WERI-Rb-1 (cell line): ENCODE measurements at places on chromosomes 1 and 21.
A peak's percentile ranks its signal among the peaks of the same experiment; 100 is the strongest.

GRCh38 chr1:155499953-155500639 lies 62.5 kb downstream of the ASH1L start:
- DNase-seq = no peak

DNA sequence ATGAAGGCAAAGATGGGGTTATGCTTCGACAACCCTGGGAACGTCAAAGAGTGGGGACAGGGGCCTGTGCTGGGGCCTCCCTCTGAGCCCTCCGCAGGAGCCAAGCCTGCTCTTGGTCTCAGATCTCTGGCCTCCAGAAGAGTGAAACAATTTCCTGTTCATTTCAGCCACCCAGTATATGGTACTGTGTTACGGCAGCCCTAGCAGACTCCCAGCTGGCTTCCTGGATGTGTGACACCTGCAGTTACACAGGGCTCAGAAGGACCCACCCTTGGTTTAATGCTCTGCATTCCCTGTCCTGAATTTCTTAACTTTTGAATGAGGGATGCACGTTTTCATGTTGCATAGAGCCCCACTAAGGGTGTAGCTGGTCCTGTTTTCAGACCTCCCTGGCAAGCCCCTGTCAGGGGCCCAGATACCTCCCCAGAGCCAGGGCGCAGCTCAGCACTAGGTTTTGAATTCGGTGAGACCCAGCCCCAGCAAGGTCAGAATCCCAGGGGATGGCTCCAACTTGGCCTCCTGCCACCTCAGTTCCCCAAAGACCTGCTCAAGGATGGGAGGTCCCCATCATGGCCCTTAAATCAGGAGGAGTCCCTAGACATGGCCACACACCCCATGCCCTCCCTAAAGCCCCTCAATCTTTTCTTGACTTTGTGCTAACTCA lies 79.0 kb upstream of the IFFO2 start:
- DNase-seq = no peak

GRCh38 chr1:168224991-168225390 lies 813 bp upstream of the SFT2D2 start:
- no peak for DNase-seq

- no peak for DNase-seq
Observed at GRCh38 chr21:36926989-36927718, 39.3 kb downstream of the HLCS start.

DNA sequence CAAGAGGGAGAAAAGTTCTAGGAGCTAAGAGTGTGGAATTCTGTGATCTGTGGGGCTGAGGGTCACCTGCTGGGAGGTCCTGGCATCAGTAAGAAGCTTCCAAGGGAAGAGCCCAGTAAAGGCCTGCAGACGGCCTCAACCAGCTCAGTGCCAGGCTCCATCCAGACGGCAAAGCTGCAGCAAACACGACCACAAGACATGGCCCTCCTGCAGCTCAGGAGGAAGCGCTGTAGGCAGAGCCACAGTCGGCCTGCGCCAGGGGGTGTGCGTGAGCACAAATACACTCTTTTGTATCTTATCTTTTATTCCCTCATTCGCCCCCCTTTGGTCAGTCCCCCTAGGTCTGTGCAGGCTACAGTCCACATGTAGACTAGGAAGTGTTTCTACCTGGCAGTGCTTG lies 13.4 kb downstream of the C1orf174 start:
- DNase-seq = no peak

DNA sequence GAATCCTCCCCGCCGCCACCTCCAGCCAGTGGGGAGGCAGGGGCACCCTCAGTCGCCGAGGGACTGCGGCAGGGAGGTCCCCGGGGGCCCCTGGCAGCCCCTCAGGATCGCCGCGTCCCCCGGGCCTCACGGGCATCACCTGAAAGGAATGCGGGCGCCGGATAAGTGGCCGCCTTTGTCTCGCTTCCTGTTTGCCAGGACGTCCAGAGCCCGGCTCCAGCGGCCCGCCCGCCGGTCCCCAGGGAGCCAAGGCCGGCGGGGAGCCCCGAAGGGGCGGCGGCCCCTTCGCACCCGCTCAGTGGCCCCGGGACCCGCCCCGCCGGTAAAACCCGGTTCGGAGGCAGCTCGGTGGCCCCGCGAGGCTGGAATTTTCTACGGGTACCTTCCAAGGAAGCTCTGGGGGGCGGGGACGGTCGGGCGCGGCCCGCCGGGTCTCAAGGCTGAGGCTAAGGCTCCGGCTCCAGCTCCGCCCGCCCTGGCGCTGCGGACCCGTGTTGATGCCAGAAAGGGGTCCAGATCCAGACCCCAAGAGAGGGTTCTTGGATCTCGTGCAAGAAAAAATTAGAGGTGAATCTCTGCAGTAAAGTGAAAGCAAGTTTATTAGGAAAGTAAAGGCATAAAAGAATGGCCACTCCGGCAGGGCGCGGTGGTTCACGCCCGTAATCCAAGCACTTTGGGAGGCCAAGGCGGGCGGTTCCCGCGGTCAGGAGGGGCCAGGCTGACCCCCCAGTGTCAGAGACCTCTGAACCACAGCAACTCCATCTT lies 12.6 kb downstream of the TINAGL1 start:
- DNase-seq = no peak

DNA sequence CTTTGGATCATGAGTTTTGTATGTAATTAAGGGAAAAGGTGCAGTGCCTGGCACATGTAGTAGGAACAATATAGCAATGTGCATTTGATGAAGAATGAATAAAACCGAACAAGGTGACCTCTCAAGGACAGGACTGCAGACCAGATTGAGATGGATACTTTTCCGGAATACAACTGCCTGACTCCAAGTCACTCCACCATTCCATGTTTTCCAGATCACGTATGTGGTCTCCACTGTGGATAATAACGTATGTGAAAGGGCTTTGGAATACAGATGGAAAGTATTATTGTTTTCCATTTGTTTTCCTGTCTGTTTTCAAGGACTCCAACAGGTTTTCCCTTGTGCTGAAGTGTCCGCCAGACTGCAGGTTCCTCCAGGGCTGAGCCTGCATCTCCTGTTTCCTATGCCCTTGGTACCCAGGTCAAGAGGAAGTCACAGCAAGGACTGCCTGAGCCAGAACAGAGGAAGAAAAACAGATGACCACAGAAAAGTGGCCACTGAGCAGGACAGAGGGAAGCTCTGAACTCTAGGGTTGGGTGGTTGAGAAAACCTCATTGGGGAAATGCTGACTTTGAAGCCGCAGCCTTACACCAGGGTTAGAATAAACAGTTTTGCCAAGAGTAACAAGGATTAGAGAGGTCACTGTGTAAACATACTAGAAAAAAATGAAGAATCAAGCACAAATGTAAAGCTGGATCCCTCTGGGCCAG lies 4.0 kb downstream of the CFAP45 start:
- no peak for DNase-seq

- no peak for DNase-seq
Observed at GRCh38 chr1:112263453-112263852, 132.6 kb upstream of the CTTNBP2NL start.

DNA sequence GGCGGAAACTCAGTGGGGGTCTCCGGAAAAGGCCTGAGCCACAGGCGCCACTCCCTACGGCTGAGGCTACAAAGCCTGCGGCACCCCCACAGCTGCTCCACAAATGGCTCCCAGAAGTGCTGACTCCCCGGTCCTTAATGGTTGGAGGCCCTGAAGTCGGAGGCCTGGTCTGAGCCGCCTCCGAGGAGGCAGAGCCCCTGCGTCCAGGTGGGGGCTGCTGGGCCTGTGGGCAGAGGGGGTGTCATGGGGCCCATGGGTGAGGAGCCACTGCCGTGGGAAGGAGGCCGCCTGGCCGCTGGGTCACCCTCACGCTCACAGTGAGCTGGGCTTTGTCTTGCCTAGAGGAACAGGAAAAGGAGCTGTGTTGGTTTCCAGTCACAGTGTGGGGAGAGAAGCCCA lies 12.4 kb upstream of the COL18A1 start:
- DNase-seq = no peak

- DNase-seq = peak; percentile 95
Observed at GRCh38 chr1:11735854-11736745, at the start of gene AGTRAP. Gene AGTRAP (plus strand): TSS chr1:11736136. CDS start chr1:11736209, 73 bp downstream.

- DNase-seq = no peak
Observed at GRCh38 chr1:72178266-72178665, 104.1 kb downstream of the NEGR1 start.

DNA sequence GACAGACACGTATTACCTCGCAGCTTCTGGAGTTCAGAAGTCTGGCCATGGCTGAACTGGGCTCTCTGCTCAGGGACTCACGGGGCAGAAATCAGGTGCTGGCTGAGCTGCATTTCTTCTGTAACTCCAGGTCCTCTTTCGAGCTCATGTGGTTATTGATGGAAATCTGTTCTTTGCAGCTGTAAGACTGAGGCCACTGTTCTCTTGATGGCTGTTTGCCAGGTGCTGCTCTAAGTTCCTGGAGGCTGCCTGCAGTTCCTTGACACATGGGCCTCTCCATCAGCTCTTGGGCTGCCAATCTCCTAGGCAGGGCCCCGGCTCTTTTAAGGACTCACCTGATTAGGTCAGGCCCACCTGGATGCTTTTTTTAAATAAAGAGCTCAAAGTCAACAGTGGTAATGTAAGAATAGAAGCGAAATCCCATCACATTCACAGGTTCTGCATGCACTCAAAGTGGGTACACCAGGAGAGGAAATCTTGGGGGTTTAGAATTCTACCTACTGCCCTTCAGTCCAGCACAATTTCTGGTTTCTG lies 139.1 kb downstream of the KAZN start:
- DNase-seq = no peak

- no peak for DNase-seq
Observed at GRCh38 chr1:111615870-111616715, 3.5 kb upstream of the RAP1A start.

GRCh38 chr21:26072666-26073615 lies 97.6 kb downstream of the APP start:
- DNase-seq = no peak

DNA sequence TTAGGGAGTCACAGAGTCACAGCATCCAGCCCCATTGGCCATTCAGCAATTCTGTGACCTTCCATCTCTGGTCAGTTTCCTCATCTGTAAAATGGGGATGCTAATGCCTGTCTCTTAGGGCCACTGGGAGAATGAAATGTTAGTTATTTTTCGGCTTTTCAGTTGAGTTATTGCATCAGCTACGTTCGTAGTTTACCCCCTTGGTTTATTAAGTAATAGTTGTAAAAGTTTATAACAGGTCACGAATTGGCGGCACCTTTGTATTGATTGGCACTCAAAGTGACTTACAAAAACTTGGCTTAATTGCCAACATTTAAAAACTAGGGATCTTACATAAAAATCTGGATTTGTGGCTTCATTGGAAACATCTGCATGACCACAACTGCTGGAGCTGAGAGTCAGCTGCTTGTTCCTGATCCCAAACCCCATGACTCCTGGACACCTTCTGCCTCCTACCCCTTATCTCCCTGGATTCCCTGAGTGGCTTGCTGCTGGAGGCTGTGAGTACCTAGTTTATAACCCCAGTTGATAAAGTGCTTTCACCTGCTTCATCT lies 23.0 kb upstream of the SLC1A7 start:
- no peak for DNase-seq

- no peak for DNase-seq
Observed at GRCh38 chr1:85214654-85215053, 13.8 kb upstream of the SYDE2 start.

GRCh38 chr1:157199421-157199755 lies 61.2 kb upstream of the ETV3 start:
- no peak for DNase-seq

- DNase-seq = no peak
Observed at GRCh38 chr1:28070725-28071593, 17.5 kb downstream of the EYA3 start.

DNA sequence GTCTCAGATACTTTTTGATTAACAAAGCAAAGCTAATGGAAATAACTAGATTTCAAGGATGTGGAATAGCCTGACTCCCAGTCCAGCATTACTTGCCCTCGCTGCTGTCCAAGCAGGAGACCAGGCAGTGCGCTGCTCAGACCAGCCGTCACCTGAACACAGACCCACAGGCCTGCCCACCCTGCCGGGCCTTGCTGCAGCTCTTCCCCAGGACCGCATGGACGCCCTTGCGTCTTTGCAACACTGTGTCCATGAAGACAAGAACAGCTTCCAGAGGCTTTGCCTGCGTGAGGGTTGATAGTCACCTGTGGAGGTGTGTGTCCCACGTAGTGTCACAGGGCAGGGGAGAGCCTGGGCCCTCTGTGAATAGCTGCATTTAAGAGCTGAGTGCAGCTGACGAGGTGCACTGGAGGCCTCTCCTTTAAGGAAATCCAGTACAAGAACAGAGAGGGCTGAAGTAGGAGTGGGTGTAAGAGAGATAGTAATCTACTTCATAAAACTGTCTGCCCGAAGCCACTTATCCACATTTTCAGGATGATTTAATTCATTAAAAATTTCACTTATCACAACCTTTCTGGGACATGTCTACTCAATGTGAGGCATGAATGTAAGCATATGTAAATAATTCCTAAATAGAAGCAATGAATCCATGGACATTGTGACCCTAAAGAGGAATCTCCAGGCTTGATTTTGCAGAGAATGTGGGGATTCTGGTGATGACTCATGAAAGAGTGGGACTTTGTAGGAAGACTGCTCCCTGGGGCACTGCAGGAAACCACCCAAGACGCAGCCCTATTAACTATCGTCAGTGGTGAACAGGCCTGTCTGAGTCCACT lies 176.2 kb upstream of the RAB4A start:
- no peak for DNase-seq

DNA sequence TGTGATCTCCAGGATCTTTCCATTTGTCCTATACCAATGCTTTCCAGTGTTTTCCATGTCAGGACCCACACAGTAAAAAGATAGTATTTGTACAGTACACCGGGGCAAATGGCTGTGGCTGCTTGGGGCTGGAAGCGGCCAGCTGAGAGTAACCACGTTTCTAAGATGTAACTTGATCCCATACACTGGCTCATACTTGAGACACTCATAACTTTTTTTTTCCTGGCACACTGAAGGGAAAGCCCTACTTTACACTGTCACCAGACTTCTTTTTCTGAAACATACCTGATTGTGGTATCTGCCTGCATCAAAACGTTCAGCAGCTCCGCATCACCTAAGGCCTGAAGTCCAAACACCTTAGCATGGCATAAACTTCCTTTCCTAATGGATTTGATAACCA lies 21.6 kb downstream of the VPS13D start:
- DNase-seq = no peak

DNA sequence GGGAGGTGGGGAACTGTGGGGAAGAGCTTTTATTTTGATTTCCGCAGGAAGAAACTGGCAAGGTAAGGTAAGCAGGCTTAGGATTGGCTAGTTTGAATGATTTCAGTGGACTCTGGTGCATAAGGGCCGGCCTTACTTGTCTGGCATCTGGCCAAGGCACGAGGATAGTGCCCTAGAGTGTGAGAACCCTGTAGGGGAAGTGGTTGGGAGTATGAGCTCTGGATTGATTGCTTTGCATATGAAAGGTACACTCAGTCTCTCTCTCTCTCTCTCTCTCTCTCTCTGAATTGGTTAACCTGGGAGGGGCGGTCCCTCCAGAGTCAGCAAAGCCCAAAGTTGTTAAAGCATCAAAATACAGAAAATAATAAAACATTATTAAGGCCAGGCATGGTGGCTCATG lies 463.0 kb downstream of the SIPA1L2 start:
- DNase-seq = no peak

- no peak for DNase-seq
Observed at GRCh38 chr1:220368352-220369265, 96.4 kb upstream of the RAB3GAP2 start.
